ENCODE measurements at places on chromosomes 2 and 18.
A peak's percentile ranks its signal among the peaks of the same experiment; 100 is the strongest.

- no peak for DNase-seq
These were observed 767.4 kb downstream of the TDRD15 start for GRCh38 chr2:21891191-21891590.

- DNase-seq: no peak
These were observed 93.4 kb downstream of the CDH19 start for GRCh38 chr18:66510357-66511045.

- peak; percentile 39 for DNase-seq
These were observed 143.4 kb upstream of the SMAD7 start for GRCh38 chr18:49094136-49094535.

GRCh38 chr2:206728277-206729199 lies 10.3 kb upstream of the DYTN start:
- DNase-seq: no peak
